ENCODE measurements at places on chromosomes 16 and 17.

GRCh38 chr16:86100205-86101136, 201.5 kb downstream of the IRF8 start:
- no peak for DNase-seq

GRCh38 chr16:86196687-86197391, 297.9 kb downstream of the IRF8 start:
- no peak for DNase-seq

DNA sequence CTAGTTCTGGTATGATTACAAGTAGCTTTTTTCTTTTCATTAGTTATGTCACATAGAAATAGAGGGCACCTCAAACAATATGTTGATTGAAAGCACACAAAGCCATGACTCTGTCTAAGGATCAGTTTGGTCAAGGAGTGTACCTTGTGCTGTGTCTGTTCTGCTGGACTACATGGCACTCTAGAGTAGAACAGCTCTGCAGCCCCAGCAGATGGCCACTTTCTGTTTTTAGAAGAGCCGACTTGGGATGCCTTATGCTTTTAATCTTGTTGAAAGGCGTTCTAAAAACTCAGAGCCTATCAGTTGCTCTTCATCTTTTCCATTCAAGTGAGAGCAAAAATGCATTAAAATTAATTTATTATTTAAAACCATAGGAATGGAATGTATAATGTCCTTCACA, 49.3 kb upstream of the CA10 start:
- DNase-seq = no peak

DNA sequence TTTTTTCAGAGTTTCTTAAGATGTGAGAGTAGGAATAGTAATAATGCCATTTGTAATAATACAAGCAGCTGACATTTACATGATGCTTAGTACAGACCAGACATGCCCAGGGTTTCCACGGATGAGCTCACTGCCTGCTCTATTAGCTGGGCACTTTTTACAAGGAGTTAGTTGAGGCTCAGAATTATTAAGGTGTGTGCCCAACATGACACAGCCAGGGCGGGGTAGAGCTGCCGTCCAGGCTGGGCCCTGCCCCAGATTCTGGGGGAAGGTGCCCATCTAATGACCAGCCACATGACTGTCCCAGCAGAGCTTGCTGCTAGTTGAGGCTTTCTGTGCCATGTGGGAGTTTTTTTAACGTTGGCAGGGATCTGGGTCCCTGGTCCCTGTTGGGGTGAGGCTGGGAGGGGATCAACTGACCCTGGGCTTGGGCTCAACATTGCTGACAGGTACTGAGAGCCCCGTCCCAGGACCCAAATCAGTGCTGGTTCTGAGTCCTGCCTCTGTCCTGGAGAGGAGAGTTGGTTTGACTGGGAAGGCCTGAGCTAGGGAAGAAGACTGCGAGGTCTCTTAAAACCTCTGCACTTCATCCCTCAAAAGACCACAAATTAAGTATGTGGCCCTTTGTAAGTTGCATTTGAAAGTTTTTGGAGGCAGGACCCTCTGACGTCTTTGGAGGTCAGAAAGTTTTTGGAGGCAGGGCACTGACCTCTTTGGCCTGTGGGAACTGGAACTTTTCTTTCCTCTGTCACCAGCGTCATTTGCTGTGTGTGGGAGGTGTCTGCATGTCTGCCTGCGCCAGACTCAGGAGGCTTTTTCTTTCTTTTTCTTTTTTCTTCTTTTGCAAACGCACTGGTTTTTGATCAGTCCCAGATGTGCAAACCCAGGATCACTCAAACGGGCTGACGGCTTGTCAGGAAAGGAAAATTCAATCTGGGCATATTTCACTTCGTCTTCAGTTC, 2.2 kb downstream of the CRISPLD2 start:
- no peak for DNase-seq

DNA sequence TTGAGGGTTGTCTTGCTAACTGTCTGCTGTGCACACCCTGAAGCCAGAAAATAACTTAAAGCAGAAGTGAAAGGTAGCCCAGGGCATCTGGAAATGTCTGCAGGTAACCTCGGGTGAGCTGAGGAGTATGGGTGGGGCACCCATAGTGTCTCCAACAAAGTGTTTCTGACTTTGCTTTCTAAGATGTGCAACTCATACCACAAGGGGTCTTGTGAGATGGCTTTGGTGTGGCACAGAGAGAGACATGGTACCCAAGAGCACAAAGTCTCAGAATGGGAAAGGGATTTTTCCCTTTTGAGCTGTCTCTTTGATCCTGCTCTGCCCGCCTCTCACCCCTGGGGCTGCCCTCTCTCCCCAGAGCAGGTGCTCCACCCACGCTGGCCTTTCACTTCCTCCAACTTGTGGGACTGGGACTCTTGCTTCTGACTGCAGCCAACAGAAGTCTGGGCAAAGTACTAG, 6.9 kb downstream of the CHD9 start:
- no peak for DNase-seq

DNA sequence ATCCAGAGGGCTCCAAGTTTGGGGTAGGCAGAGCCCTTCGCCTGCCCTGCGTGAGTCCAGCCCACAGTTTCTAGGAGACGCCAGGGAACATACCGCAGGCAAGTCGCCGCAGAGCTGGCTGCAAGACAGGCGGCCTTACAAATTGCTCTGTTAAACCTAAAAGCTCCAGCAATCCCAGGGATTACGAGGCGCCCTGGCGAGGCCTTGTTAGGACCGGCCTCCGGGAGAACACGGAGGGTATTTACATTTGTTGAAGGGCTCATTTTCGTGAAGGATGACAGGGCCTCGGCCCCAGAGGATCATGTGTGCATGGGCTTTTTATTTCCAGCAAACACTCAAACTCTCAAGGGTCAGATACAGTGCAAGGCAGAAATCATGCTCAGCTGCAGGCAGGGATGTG, 77.6 kb upstream of the FOXF1 start:
- DNase-seq = no peak

- DNase-seq = no peak
Observed at GRCh38 chr17:75130059-75130631, 1.4 kb downstream of the NT5C start.

DNA sequence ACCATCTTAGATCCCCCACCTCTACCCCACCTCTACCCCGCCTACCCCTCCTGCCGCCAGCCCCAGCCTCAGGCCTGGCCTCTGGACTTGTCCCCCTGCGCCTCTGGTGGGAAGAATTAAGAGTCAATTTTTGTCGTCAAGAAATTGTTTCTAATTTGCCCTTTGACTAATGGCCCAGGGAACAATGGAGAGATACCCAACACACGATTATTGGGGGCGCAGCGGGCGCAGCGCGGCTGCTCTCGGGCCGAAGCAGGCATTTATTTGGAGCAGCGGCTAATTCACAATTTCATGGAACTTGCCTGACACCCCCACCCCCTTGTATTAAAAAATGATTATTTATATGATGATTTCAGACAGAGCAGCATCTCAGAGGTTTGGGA, 4.4 kb upstream of the BAHCC1 start:
- no peak for DNase-seq

DNA sequence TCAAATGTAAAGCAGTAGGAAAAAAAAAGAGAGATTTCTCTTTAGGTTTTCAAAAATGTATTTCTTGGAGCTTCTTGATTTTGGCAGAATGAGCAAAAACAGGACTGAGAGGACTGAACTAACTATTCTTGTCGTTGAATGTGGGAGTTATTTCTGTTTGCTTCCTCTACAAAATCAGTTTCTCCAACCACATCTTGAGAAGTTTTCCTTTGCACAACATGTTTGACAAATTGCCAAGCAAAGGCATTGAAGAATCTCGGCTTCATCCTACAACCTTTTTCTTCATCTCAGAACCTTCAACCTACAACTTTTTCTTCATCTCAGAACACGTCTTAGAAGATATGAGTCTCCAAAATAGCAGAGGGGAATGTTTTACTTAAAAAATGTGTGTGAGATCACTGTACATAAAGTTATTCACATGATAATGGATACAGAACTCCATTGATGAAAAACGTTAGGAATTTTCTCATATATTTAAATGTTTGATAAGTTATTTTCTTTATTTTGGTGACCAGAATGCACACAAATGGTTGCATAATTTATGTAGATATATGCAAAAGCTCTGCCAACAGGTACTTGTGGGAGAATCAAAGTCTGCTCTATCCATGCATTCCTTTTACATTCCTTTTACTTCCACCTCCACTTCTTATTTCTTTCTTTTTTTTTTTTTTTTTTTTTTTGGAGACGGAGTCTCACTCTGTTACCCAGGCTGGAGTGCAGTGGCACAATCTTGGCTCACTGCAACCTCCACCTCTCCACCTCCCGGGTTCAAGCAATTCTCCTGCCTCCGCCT, 370.0 kb downstream of the KCNJ2 start:
- no peak for DNase-seq

DNA sequence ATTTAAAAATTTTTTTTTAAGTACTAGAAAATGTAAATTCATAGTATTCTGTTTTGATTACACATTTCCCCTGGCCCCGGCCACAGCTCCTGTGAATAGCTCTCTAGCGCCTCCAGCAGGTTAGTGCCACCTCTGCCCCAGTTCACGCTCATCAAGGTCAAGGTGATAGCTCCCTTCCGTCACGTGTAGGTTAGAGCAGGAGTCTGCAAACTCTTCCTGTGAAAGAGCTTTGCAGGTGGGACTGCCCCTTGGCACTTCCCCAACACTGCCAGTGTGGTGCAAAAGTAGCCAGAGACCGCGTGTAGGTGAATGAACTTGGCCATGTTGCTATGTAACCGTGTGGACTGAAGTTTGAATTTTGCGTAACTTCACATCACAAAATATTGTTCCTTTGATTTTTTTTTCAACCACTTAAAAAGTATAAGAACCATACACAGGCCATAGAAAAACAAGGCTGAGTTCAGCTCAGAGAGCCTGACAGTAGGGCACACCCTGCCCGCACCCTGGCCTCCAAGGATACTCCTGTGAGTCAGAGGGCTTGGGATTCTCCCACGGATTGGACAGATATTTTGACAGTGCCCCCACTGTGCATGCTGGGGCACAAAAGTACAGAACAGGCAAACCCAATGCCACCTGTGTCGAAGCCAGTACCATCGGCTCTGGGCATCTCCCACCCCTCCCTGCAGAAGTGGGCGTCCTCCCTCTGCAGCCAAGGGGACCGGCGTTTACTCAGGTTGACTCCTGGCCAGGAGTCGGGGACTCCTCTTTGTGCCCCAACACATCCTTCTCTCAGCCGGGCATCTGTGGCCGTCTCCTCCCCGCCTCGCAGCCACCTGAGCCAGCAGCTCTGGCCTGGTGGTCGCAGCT, 92.0 kb upstream of the CHMP6 start:
- DNase-seq = peak; percentile 69

- DNase-seq = no peak
Observed at GRCh38 chr17:48176471-48176855, 68.9 kb downstream of the SNX11 start.

DNA sequence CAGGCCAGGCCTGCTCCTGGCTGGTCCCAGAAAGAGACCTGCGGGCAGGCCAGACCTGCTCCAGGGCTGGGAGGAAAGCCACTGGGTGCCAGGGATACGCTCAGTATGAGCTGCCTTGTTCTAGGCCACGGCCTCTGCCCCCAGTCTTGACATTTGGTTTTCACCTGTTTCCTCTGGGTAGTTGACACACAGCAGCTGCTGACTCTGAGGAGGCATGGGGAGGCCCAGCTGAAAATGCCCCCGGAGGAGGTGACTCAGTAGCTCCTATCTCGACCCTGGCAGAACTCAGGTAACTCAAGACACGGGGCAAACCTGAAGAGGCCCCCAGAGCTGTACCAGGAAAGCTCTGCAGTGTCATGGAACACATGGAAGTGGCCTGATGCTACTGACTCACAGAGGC, 13.9 kb upstream of the ADGRG1 start:
- DNase-seq = no peak

DNA sequence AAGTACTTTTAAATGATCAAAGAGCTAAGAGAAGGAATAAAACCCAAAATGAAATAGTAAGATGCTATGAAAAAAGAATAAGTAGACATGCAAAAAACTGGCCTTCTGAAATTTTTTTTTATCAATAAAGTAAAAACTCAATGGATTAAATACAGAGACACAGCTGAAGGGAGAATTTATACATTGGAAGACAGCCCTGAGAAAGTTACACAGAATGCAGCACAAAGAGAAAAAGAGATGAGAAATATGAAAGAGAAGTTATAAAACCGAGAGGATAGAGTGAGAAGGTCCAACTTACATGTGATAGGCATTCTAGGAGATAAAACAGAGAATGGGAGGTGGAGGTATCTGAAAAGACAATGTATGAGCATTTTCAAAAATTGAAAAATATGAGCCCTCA, 57.0 kb downstream of the MARF1 start:
- DNase-seq = no peak

- DNase-seq = no peak
Observed at GRCh38 chr17:65518256-65518655, 43.2 kb downstream of the AXIN2 start.

GRCh38 chr16:57478396-57479204, 7.7 kb downstream of the DOK4 start:
- no peak for DNase-seq

- DNase-seq = no peak
Observed at GRCh38 chr17:50837980-50838954, 2.9 kb downstream of the WFIKKN2 start.

- DNase-seq = no peak
Observed at GRCh38 chr17:40666331-40666730, 1.4 kb upstream of the KRT222 start.

- no peak for DNase-seq
Observed at GRCh38 chr17:69997332-69997731, 77.7 kb upstream of the KCNJ16 start.

- DNase-seq = no peak
Observed at GRCh38 chr17:74424657-74425056, 7.2 kb upstream of the GPRC5C start.

- DNase-seq = no peak
Observed at GRCh38 chr16:14529010-14529669, 100.9 kb downstream of the PARN start.

DNA sequence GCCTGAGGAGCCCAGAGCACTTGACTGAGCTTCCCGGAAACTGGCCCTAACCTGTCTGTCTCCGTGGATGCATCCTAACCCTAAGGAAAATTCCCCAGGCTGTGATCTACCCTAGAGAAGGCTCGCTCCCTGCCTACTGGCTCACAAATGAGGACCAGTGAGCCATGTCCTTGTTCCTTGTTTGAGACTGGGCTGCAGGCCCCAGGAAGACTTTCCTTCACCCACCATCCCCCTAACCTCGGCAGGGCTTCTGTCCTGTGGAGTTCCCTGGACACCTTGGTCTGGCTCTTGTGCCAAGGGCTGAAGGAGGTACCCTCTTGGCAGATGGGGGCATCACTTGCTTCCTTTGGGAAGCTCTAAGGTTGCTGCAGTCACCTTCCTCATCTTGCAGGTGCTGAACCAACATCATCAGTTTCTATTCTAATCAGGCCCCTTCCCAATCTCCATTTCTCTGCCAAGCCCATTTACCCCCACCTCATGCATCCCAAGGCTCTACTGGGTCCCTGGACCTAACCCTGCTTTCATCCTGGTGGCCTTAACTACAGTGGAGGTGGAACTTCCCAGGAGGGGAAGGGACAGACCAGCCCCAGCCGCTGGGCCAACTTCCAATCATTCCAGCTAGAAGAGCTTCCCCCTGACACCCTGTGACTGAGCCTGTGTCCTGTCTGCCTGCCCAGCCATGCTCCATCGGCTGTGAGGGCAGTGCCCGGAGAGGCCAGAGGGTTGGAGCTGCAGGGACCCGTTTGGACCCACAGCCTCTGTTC, 12.4 kb downstream of the RNF40 start:
- DNase-seq = no peak

All from effector memory CD4-positive, alpha-beta T cell (primary cell).